ENCODE measurements at places on chromosomes 2 and 18.

DNA sequence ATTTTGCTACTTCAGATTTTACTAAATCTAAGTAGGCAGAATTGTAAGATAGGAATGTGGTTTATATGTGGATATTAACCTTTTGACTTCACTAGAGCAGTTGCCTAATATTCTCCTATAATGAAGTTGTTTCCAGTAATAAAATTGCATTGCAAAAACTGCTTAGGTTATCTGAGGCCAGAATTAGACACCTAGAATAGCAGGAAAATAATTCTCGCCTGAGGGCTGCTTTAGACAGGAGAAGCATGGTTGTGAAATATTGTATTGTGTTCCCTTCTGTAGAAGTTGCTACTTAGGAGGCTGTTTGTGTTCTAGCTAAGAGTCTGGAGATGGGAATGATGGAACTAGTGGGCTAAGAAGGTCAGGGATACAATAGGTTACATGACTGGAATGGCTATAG, 146.3 kb downstream of the PLCL1 start:
- no peak for DNase-seq

- no peak for DNase-seq
These were observed 304.5 kb downstream of the EIPR1 start for GRCh38 chr2:3073041-3073595.

DNA sequence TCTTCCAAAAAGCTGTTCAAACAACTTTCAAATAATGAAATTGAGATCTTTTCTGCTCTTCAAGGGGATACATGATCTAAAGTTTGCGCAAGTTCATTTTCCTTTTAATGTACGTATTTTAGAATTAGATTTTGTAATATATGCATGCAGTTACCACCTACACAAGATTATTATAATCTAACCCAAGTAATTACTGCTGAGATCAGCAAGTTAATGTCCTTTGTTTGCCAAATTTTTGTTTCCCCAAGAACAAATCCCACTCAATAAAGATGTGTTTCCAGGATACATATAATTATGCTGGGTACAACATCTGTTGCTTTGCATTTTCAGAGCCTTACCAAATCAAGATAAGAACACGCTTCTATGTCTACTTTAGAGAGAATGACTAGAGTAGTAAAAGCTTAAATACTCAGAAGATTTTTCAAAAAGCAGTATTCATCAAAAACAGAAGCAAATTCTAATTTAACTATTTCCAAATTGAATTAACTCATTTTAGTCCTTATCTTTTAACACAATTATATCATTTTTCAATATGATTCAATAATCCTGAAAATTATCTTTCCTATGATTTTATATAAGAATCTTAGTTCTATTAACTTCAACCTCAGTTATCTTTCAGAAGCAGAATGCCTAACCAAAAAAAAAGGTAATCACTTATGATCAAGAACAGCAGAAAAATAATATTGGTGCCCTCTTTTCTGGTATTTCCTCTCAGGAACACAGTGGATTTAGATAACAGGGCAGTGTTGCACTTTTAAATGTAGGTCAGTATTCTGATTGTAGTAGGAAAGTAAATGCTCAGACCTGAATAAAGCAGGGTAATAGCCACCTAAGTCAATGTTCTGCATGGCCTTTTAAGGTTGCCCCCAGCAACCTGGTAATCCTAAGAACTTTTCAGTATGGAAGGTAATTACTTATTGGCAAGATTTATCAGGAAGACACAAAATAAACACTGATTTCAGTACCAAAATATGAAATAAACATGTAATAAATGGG, 28.0 kb downstream of the CERKL start:
- DNase-seq, result no peak

DNA sequence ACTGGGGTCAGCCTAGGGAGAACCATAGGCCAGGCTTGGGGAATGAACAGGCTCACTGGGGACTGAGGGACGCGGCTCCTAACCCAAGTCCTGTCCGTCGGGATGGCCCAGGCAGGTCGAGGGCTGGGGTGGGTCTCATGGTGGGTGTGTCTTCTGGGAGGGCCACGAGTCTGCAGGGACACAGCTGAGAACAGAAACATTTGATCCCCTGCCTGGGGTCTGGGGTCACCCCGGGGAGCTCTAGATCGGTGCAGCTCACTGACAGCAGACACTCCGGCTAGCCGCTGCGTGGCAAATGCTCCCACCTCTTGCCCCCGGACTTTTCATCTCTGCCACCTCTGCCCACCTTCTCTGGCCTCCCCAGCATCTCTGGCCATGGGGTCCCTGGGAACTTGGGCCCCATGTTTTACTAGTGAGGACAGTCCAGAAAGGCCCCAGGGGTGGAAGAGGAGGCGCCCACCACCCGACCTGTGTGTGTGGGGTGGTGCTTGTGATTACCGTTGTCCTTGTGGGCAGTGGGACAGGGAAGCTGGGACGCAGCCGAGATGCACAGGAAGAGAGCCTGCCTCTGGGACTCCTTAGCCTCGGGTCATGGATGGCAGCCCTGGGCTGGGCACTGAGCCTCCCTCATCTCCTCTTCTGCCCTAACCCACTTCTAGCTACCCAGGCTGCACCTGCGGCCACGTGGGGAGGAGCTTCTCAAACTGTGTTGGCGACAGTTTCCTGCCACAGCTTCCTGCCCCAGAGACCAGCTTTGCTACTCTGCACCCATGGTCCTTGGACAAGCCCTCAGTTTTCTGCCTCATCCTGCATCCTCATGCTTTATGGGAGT, 4.9 kb downstream of the ZAP70 start:
- no peak for DNase-seq

DNA sequence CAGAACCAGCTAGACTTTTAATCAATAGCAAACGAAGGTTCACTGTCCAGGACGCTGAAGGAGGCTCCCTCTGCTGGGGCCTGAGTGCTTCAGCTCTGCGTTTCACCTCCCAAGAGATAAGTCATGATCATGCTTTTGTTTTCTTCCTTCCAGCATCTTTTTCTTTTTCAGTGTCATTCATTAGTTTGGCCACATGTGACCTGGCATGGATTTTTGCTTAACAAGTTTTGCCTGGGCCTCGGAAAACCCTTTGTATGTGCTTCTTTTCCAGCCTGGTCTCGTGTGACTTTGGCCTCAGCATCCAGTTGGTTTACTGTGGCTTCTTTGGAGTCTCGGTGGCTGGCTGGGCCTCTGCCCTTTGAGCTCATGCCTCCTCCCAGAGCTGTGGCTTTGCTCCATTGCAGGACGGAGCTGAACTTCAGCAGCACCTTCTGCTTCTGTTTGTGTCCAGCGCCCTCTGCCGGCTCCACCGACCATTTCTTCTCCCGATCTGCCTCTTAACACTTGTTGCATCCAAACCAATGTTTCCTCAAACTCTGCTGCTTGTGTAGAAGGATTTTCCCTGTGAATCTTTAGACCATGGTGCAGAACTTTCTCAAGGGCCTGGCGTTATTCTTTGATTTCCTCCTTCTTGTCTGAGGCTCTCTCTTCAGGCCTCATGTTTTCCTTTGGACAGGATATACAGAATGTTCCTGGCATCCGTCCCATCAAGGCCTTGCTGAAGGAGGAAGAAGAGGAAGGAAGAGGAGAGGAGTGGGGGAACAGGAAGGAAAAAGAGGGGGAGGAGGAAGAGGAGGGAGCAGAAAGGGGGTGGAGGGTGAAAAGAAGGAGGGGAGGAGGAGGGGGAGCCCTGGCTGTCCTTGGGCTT, 23.6 kb upstream of the HES6 start:
- DNase-seq, result peak; percentile 87

- DNase-seq, result no peak
These were observed 415.9 kb downstream of the EPHA4 start for GRCh38 chr2:221156062-221156734.

GRCh38 chr2:95262896-95263542, 11.2 kb upstream of the PROM2 start:
- no peak for DNase-seq
